Breast epithelium (tissue), 4 donors: ENCODE measurements at places on chromosomes 3 and 15. TPM values are rescaled to one million over a fixed set of nuclear protein-coding genes. Genes with fewer than 3 reads are reported as not detected.

DNA sequence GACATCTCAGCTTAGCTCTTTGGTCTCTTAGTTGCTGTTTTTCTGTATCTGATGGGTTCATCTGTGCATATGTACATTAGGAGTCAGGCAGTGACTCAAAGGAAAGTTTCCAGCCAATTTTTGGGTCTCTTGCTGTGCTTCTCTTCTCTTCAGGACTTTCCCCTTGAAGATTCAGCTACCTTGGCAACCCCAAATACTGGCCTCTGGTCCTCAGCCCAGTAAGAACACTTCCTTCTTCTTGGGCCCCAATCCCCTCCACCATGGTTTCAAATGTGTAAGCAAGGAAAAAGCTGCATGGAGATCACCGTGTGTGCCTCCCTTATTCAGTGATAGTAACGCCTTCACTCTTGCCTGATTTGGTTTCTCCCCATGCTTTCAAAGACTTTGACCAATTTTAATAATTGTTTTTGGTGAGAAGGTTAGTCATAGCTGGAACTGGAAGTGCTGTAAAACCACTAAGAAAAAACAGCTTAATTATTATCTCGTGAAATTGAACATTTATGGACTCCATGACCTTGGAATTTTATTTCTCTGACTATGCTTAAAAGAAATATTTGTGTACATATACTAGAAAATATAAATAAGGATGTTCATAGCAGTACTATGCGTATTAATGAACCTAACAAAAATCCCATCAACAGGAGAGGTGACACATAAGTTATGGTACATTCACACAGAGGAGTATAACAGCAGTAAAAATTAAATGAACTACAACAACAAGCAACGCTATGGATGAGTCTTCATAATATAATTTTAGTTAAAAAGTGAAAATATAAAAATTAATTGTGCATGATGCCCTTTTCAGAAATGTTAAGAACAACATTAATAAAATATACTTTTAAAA is 125.3 kb upstream of the BCL6 start:
- no peak for DNase-seq

DNA sequence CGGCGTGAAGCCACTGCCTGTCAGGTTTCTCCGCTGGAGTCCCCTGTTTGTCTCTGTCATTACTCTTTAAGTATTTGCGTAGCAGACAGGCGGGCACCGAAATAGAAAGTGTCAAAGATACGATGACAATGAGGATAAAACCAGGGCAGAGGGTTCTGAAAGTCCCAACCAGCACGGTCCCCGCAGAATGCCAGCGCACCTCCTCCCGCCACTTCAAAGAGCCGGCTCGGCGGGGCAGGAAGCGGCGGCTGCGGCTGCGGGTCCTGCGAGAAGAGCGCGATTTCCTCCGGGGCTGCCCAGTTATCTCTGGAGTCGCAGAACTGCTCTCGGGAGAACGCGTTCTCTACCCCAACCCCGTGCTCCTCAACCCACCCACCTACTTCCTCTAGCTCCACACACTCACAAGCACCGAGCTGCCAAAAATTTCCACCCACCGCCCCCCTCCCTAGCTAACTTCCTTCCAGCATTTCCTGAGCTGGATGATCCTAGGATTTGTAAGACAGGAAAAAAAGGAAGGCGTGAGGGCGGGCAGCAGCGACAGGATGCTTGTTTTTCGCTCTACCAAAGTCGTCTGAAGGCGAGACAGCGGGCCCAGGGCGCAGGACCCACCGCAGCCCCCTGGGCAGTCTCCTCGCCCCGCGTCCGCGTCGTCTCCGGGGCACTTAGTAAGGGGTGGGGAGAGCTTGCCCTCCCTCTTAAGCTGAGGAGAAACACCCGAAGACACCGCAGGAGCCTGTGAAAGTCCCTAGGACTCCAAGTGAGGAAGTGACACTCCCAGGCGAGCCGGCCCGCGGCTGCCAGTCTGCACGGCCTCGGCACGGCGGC is at the start of gene ARHGAP31:
ARHGAP31 (plus strand) TSS at position 513 of the 825 bp plus-strand sequence. CDS start 522 bp downstream, outside the sequence.
- peak; percentile 47 for DNase-seq

DNA sequence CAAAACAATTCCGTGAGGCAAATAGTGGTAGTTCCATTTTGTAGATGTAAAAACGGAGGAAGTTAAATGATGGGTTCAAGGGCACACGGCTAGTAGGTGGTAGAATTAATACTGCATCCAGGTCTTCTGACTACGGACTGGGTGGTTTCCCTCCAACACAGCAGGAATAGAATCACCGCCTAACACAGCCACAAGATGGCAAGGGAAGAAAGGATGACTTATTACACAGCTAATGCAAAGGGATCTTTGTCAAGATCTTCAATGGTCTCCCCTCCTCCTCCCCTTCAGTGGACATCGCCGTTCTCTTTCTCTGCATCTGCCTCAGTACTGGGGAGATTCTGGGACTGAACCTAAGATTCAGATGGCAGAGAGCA is 524 bp upstream of the TOPBP1 start:
- DNase-seq = no peak

DNA sequence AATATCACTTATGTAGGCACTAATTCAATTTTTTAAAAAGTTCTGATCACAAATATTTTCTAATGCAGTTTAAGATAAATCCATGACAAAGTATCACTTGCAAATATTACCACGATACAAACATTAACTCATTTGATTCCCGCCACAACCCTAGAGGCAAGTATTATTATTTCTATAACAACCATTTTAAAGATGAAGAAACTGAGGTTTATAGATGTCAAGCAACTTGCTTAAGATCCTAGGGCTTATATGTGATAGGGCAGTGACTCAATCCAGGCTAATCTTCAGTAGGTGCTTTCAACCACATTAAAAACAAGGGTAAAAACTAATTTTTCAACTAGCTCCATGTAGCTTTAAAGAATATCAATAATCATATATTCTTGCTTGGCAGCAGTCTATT is 1.7 kb downstream of the DYNC1LI1 start:
- DNase-seq = no peak

Gene CLDN16
- not detected for total RNA-seq

- no peak for DNase-seq
Measured at GRCh38 chr3:43689766-43690399, 855 bp upstream of the ABHD5 start.

DNA sequence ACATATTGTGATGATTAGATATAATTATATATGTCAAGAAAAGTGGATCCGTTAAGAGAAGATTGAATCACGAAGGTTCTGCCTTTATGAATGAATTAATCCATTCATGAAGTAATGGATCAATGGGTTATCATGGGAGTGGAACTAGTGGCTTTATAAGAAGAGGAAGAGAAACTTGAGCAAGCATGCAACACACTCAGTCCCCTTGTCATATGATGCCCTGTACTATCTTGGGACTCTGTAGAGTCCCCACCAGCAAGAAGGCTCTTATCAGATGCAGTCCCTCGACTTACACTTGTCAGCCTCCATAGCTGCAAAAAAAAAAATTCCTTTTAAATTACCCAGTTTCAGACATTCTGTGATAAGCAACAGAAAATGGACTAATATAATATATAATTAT is 301.9 kb downstream of the RAP2B start:
- no peak for DNase-seq

- no peak for DNase-seq
Measured at GRCh38 chr15:66408675-66409282, 22.1 kb downstream of the MAP2K1 start.

DNA sequence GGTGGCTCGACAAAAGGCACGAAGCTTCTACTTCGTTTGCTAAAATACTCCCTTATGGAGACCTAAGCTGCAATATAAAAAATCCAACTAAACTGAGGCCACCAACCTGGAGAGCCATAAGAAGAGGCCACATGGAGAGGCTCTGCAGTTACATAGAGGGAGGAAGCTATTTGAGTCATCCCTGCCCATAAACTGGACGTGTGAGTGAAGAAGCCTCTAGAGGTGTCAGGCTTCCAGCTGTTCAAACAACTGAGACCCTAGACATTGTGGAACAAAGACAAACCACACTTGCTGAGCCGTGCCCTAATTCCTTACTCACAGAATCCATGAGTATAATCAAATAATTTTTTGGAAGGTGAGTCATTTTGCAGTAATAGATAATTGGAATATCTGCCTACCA is 50.2 kb upstream of the GMNC start:
- no peak for DNase-seq
